LNCaP clone FGC (cell line): ENCODE measurements at places on chromosomes 2 and 18.

GRCh38 chr2:215848698-215849097 lies 164.7 kb downstream of the MREG start:
- no peak for DNase-seq

DNA sequence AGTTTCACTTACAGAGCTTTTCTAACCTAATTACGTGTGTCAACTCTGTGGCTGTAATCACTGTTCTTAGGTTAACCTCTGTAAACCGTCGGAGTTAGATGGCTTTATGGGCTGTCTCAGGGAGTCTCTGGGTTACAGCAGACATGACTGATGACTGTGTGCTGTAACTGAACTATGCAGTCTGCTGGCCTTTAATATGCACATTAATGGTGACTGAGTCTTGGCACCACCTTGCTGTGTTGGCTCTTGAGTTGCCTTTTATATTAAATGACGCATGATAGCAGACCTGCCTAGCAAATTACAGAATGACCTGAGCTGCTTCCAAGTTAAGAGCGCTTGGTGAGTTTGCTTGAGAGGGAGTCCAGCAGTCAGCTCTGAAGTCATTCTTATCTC lies 90.1 kb downstream of the ACKR3 start:
- peak; percentile 80 for DNase-seq

GRCh38 chr2:159996792-159997546 lies 65.4 kb downstream of the PLA2R1 start:
- no peak for DNase-seq

- DNase-seq, result no peak
Measured at GRCh38 chr2:3491716-3492474, 27.4 kb downstream of the ADI1 start.

GRCh38 chr18:67545681-67546080 lies 29.2 kb upstream of the DSEL start:
- DNase-seq, result no peak

GRCh38 chr18:48868468-48869466 lies 82.0 kb downstream of the SMAD7 start:
- no peak for DNase-seq

- DNase-seq, result no peak
Measured at GRCh38 chr2:160006475-160006874, 55.9 kb downstream of the PLA2R1 start.
